ENCODE measurements at places on chromosomes 11 and 22.

- no peak for DNase-seq
Measured at GRCh38 chr22:31227186-31227585, 15.1 kb downstream of the LIMK2 start.

DNA sequence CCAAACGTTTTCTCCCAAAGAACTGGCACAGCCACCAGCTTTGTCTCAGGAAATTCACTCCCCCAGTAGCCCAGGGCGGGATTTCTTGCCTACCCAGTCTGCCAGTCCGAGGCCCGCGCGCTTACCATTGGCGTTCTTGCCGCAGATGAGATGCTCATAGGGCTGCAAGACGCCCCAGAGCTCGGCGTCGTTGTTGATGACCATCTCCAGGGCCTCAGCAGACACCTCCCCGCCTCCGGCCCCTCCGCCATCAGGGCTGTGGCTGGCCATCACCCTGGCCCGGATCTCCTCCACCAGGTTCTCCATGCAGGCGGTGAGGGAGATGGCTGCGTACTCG lies 1.3 kb downstream of the ABTB2 start:
- peak; percentile 22 for DNase-seq

- no peak for DNase-seq
Measured at GRCh38 chr11:119873761-119874421, 144.9 kb upstream of the NECTIN1 start.

- DNase-seq, result peak; percentile 15
Measured at GRCh38 chr11:104594228-104594958, 303.9 kb downstream of the CASP12 start.

DNA sequence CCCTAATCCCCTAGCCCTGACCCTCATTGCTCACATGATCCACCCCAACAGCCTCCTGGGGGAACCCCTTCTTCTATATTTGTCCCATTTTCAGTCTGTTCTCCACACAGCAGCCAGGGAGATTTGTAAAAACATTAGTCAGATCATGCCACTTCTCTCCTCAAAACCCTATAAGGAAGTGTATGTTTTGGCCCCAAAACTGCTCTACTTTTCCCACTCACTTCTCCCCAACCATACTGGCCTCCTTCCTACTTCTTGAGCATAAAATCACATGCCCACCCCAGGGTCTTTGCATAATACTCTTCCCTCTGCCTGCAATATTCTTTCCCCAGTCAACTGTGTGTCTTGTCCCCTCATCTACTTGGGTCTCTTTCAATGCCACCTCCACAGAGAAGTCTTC lies 4.7 kb upstream of the SLC22A12 start:
- no peak for DNase-seq

GRCh38 chr11:20155683-20156279 lies 4.5 kb downstream of the DBX1 start:
- DNase-seq, result no peak

DNA sequence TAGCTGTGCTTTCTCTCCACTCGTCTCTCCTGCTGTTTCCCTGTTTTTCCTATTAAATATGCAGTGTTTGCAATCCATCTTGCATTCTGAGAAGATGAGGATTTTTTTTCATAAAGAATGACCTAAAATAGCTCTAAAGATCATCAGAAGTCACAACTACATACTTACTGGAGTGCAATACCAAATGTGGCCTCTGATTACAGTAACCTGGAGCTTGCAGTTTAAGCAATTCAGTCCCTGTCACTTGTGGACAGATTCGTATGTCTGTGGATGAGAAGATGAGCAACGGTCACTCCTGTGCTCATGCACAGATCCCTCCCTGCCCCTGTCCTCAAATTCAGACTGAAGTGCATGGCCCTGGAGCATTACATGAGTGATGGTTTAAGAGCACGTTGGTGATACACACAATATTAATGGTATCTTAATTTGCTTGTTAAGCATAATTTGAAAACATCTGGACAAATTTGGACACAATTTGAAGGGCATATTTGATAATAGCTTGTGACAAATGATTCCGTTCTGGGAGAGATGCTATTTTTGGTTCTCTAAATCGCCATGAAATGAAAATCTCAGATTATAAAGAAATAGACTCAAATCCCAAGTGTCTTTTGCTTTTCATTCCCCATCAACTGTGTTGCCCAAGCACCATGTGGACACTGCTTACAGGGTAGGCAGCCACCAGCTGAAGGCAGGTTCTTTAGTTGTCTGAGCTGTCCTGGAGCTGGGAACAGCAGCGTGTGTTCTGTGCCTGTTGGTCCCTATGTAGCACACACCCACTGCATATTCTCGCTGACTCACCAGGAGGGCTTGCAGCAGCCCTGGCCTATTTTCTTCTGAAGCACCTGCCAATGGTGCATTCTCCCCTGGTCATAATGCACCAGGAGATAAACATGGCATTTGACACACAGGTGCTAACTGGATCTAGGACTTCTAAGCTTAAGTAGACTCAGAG lies 32.6 kb upstream of the PRAME start:
- no peak for DNase-seq

DNA sequence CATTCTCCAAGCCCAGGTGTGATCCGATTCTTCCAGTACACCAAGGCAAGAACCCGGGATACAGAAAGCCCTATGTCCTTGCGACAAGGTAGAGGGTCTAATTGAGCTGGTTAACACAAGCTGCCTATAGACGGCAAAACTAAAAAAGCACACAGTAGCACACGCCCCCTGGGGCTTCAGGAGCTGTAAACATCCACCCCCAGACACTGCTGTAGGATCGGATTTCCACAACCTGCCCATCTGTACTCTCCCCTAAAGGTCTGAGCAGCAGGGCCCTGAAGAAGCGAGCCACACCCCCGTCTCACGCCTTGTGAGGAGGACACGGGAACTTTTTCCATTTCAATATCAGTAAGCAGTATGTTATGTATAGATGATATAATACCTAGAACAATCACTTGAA lies 624.7 kb downstream of the BUD13 start:
- no peak for DNase-seq
